ENCODE measurements at places on chromosomes 4 and X. TPM values are rescaled to one million over a fixed set of nuclear protein-coding genes. Genes with fewer than 3 reads are reported as not detected.

MAGEH1 gene
- 25.7 TPM for total RNA-seq

HSFX2 gene
- not detected for total RNA-seq

PAGE2B gene
- not detected for total RNA-seq

GRCh38 chr4:143336781-143337599 lies at the start of gene GAB1:
Gene GAB1, plus strand, starts transcription at chr4:143336876. Its CDS starts 313 bp downstream, at chr4:143337189.
- peak; percentile 94 for DNase-seq

DNA sequence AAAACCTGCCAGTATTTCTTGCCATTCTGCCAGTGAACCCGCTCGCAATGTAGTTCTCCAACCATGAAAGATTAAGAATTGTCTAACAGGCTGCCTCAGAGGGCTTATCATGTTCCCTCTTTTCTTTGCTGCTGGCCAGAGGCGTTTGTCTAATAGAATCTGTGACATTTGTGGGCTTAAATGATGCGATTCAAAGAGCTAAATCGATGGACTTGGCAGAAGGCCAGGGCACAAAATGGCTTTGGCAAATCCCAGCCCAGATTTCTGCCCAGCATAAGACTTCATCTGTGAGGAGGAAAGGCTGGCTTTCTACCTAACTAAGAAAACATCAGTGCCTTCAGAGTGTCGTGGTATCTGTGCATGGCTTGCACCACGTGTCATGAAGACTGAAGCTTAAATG lies 79.9 kb downstream of the TRPC5OS start:
- no peak for DNase-seq

- no peak for DNase-seq
Measured at GRCh38 chrX:40943093-40943641, 142.1 kb upstream of the USP9X start.

GRCh38 chr4:112882286-112882685 lies 167.2 kb upstream of the ANK2 start:
- DNase-seq: no peak

GRCh38 chr4:172751550-172751949 lies 417.1 kb upstream of the GALNT7 start:
- no peak for DNase-seq
